ENCODE measurements at places on chromosomes 5 and 9.

DNA sequence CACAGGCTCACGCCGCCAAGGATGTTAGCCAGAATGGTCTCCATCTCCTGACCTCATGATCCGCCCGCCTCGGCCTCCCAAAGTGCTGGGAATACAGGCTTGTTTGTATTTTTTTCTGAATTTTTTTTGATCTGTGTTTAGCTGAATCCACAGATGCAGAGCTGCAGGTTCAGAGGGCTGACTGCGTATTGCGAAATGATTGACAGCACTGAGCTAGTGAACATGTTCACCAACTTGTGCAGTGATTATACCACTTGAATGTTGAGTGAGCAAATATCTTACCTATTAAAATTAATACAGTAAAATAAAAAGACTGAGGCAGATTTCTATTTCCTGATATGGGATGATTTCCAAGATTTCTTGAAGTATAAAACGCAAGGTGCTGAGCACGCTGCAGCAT, 123.1 kb upstream of the PHYKPL start:
- DNase-seq = no peak

GRCh38 chr5:10261065-10261464, 11.0 kb downstream of the CCT5 start:
- DNase-seq = no peak

- no peak for DNase-seq
Measured at GRCh38 chr9:6692433-6692832, 46.9 kb upstream of the GLDC start.

DNA sequence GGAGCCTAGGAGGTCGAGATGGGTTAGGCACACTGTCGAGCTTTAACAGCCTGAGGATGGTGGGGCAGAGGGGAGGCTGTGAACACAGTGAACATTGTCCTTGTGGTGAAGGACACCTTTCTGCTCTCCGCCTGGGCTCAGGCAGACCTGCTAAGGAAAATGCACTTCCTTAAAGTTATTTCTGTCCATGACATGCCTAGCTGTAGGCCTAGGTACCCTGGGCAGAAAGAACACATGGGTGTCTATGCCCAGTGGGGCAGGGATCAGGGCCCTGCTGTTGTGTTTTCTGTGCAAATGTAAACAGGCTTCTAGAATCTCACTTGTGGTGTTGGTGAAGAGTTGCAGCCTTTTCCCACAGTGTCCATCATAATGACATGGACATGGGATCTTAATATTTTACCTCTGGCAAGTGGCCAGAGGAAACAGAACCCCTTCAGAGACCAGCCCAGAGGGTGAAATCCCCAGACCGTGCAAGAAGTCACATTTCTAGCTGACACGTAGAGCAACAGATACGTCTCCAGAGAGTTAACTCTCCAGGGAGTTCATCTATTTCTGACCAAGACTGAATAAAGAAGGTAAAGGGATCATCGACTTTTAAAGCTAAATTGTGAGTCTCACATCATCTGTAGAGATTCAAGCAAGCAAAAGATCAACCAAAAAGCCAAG, 79.2 kb downstream of the C9orf152 start:
- no peak for DNase-seq

DNA sequence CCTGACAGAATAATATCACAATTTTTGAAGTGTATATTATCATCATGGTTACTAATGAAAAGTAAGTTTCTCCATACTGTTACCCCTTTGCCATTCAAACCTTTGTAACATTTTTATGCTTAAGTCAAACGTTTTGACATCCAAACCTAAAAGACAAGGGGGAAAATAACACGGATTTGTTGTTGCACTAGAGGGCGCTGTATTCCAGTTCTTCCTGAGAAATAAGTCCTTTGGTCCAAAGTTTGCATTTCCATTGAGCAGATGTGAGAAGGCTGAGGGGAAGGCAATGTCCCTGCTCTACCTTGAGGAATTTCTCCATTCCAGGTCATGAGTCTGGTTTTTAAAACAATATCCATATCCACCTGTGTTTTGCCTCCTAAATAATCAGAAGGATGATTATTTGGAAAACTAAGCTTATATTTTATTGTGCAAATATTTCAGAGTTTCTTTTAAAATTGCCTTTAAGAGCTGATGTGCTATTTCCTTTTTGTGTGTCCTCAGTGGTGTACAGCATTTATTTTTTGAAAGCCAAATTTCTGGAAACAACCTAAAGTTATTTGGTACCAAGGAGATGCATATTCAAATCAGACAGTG, 9.7 kb downstream of the LECT2 start:
- DNase-seq = no peak

GRCh38 chr5:107263387-107264018, 407.2 kb downstream of the EFNA5 start:
- no peak for DNase-seq

DNA sequence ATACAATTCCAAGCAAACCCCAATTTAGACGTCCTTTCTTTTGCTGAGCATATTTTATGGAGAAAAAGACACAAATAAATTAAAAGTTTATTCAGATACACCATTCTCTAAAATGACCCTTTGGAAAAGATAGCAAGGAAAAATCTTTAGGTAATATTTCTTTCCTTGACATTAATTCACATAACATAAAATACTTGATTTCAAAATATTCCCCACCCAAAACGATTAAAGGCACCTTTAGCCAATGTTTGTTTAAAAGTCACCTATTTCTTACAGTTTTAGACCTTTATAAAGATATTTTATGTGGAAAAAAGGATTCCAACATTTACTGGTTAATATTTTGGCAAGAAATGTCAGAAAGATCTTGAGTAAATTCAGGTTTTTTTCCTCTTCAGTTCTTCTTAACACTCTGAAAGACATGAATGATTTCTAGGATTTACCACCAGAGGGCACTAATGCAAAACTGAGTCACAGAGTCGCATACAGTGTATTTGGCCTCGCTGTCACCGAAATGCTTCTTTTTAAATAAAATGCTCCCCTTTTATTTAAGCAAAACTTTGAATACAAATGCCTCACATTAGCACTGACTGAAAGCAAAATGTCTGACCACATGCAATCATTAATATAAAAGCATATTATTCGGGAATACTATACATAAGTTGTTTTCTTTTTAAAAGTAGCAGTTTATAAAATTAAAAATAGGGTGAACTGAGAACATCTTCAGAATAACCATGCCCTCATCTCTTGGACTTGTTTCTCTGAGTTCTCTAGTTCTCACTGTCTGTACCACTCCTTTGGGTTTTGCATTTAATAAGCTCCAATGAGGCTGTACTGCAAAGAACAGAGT, 122.5 kb downstream of the SLC1A3 start:
- DNase-seq = no peak

- DNase-seq = no peak
Measured at GRCh38 chr5:73969195-73970036, 343.4 kb downstream of the ARHGEF28 start.

- DNase-seq = no peak
Measured at GRCh38 chr5:100188339-100188738, 346.8 kb upstream of the FAM174A start.

GRCh38 chr5:72372923-72373322, 52.8 kb downstream of the PTCD2 start:
- DNase-seq = no peak

- DNase-seq = no peak
Measured at GRCh38 chr9:126613651-126614050, at the start of gene LMX1B. Gene LMX1B, plus strand, starts transcription at chr9:126613928. Its CDS starts 522 bp downstream, at chr9:126614450.

GRCh38 chr9:132171702-132172101, 9.8 kb downstream of the NTNG2 start:
- DNase-seq = no peak

GRCh38 chr9:113492343-113493202, 29.0 kb downstream of the RGS3 start:
- DNase-seq = no peak

- DNase-seq = no peak
Measured at GRCh38 chr9:107712390-107712789, 222.8 kb upstream of the KLF4 start.

DNA sequence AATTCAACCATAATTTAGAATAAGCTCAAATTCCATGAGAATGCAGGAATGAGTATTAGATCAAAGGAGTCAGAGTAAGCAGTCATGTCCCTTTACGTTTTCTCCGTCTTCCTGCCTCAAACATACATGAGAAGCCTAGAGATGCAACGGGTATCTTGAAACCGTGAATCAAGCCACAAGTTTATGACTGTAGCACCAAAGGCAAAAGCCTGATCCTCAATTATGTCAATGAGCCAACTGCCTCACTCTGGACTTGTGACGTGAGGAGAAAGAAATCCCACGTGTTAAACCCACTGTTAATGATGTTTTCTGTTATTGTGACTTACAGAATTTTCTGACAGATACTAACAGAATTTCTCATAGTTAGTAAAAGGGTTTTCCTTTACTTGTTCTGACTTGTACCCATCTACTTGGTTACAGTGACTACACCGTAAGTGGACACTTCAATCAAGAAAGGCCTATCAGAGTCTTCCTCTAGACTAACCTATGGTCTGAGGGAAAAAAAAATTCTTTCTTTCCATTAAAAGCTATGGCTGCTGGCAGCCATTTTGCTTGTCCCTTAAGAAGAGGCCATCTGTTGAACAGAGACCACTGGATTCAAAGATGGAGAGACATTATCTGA, 35.3 kb upstream of the HK3 start:
- no peak for DNase-seq

DNA sequence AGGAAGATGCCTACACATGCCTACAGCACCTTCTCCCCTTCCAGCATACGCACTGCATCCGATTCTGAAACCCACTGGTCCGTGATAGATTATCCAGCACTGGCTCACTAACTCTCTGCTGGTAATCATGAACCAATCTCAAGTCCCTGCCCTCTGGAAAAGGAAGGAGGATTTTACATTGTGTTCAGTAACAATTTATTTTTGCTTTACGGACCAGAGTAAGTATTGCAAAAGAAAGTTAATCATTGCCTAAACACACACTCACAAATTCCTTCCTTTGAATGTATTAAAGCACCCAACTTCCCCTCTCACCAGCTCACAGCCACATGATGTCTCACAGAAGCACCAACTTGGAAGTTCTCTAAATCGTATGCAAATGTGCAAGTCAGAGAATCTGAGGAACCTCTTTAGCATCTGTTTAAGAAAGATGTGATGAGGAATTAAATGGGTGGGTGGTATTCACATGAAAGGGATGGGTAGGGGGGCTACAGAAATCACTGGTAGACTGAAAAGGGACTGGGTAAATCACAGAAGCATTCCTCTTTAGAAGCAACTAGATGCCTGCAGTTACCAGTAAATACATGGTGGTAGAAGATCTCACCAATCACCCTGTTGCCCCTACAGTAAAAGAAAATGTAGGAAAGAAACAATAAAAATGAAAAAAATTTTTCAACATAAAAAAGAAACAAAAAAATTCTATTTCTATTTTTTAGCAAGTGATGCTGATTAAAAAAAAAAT, 8.4 kb downstream of the GNAQ start:
- DNase-seq = no peak

DNA sequence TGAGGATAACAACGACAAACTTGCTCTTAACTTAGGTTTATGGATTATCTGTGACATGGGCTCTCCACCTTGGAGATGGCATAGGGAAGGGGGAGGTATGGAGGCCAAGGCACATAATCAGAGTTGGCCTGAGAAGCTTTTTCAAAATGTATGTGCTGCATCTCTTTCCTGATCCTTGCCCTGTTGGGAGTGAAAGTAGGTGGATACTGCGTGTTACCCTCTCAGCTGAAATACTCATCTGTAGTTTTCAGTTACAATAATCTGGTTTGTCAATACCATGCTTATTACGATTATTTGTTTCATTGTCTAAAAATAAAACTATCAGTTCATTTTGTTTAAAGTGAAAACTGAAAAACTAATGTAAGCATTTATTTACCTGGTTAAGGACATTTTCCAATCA, 86.7 kb downstream of the SLC44A1 start:
- DNase-seq = no peak

- no peak for DNase-seq
Measured at GRCh38 chr9:37037503-37038301, 3.6 kb upstream of the PAX5 start.

DNA sequence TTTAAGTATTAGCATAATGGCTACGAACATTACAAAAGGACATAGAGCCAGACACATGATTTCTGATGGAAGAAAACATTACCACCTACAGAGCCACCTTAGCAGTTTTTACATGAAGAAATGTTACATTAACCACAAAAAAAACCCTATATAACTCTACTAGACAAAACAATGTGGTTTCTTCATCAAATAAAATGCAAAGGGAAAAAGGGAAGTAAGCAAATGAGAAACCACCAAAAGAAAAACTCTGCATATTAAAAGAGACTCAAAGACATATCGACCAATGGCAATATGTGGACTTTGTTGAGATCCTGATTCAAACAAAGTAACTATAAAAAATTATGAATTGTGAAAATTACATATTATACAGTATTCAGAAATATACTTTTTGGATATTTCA, 132.7 kb downstream of the TSSK1B start:
- DNase-seq = no peak

DNA sequence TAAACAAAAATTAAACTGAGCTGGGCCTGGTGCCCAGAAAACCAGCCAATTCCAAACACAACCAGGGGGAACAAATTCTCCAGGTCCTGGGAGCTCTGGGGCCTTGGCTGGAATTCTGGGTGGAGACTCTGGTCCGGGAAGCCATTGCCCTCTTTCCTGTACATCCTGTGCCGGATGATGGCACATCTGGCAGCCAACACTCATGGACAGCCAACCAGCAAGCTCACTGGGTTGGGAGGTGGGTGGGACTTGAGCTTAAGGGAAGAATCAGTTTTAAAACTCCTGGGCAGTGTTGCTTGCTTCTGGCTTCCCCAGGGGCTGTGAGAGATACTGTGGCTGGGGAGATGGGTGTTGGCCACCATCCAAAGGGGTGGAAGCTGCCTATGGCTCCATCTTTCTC, 56.1 kb downstream of the PCDH1 start:
- no peak for DNase-seq

Measured in activated gamma-delta T cell (primary cell).